ENCODE measurements at places on chromosomes 11 and 22. TPM values are rescaled to one million over a fixed set of nuclear protein-coding genes. Genes with fewer than 3 reads are reported as not detected.

- no peak for DNase-seq
Measured at GRCh38 chr22:33014621-33015020, 43.6 kb downstream of the SYN3 start.

The C11orf86 gene
- not detected for total RNA-seq

- no peak for DNase-seq
Measured at GRCh38 chr11:75350743-75351540, 519 bp downstream of the ARRB1 start.

GRCh38 chr11:118214210-118214914 lies 10.4 kb downstream of the JAML start:
- no peak for DNase-seq

DNA sequence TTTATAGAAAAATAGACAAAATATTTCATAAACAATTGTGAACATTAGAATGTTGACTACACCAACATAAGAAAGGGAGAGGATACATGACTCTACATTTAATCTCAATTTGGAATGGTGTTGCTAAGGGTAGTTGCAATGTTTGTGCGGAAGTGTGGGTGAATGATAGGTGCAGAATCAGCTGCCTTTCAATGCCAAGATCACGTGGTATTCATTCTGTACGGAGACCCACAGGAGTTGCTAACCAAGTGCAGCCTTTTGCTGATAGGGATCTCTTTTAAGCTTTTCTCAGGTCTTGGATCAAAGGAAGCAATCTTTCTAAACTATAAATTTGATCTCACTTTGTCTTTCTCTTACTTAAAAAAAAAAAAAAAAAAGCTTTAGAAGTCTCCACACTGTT lies 29.8 kb upstream of the CTSC start:
- no peak for DNase-seq

- no peak for DNase-seq
Measured at GRCh38 chr22:27637604-27638003, 164.0 kb downstream of the MN1 start.

DNA sequence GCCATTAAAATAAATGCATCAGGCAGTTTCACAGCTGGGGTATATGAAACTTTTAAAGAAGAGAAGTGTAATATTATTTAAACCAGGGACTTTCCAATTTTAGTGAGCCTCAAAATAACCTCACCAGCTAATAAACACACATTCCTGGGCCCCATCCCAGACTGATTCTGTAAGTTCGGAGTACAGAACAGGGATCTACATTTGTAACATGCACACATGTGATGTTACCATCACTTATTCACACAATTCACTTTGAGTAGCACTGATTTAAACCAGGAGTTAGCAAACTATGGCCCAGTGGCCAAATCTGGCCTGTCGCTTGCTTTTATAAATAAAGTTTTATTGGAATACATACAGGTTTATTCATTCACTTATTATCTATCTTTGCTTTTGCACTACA lies 62.0 kb downstream of the STK33 start:
- no peak for DNase-seq

DNA sequence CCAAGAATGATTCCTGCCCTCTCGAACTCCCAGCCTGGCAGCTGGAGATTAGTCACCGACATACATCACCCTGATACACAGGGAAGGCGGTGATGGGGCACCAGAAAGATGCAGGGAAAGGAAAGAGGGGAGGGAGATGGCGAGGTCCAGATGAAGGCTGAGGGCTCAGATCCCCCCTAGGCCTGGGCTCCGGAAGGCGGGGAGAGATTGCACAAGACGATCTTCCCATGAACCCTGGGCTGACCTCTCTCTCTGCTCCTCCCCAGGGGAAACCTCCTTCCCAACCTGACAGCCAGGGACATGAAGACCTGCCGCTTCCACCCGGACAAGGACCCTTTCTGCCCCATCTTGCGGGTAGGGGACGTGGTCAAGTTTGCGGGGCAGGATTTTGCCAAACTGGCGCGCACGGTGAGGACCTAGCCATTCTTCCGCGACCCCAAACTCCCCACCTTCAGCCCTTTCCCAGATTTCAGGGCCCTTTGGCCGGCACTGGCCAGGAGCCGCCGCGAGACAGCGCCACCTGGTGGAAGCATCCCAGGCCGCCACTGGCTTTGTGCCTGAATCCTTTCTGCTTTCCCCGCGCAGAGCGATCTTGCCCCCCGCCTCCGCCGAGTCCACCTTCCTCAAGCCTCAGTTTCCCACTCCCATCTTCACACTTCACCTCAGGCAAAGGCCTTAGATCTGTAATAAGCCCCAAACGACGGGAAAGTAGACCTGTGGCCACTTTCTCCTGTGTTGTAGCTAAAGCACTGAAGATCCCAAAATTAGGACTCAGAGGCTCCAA lies 11.5 kb downstream of the P2RX3 start:
- peak; percentile 67 for DNase-seq

DNA sequence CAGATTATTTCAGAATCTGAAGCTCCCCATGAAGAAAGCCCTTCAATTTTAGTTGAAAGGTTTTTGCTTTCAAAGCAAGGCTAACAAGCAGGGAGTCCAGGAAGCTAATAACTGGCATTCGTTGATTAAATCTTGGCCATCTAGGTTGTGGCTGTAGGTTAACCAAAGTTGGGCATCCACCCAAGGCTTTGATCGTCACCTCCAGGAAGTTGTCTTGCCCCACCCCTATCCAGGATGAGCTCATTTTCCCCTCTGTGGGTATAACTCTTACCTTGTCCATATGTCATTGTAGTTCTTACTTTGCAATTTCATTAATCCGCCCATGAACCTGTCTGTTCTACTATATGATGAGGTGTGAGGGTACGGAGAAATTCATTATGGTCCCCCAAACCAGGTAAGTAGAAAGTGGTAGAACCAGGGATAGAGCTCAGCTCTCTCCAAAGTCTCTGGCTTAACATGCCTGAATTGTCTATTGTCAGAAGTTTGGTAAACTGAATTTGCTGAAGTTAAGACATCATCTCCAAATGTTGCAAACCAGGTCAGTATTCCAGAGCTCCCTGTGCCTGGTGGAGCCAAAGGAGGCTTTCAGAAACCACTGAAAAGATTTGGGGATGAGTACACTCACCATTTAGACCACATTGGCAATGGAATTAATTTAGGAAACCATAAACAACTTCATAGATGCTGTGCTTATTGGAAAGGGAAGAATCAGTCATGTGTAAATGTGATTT lies 97.1 kb downstream of the CD44 start:
- DNase-seq: peak; percentile 40

DNA sequence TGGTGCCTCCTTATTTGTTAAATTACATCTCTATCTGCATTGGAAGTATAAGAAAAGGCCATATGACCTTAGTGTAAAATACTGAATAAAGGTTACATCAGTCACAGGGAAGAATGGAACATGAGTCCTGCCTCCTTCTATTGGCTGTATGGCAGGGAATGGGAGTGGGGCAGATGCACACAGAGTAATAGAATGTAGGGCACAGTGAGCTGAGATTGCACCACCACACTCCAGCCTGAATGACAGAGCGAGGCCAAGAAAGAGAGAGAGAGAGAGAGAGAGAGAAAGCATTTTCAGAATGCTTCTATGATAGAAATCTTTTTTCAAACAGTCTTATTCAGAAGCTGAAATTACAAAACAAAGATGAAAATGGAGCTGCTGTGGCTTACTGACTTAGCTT lies 58.8 kb downstream of the SLN start:
- no peak for DNase-seq

- DNase-seq: no peak
Measured at GRCh38 chr11:116714902-116715301, 57.9 kb downstream of the BUD13 start.

GRCh38 chr11:34084637-34085036 lies 20.8 kb upstream of the NAT10 start:
- no peak for DNase-seq

GRCh38 chr11:71505001-71505400 lies 22.1 kb upstream of the KRTAP5-7 start:
- no peak for DNase-seq

DNA sequence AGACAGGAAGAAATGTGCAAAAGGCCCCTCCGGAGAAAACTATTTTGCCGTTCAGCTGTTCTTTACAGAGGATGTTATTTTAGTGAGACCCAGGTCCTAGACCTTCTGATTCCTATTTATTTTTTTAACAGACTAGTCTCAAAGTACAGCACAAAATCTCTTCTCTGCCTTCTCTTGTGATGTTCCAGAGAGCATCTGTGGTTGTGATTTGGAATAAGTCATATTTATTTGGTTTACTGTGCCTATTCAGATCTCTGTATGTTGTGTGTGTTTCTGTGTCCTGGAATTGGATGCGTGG lies 20.1 kb downstream of the LHFPL7 start:
- no peak for DNase-seq

The PLA2G3 gene
- not detected for total RNA-seq

- DNase-seq: no peak
Measured at GRCh38 chr11:46120346-46121300, 631 bp downstream of the PHF21A start.

DNA sequence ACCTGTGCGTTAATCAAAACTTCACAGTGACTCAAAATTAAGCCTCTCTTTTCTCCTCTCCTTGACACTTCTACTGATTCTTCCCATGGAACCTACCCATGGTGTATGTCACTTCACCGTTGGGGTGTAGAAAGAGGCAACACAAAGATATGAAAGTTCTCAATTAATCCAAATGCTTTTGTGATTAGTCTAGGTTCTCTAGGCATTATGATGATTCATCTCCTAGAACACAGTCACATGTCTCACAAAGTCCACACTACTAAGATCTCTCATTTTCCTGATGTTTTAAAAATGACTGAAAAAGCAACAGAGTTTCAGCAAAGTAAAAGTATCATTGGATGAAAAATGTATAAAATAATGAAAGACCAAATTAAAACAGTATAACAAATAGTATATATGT lies 13.7 kb upstream of the SCGB2A2 start:
- DNase-seq: no peak

- DNase-seq: no peak
Measured at GRCh38 chr11:132028380-132029240, 658.2 kb downstream of the NTM start.

GRCh38 chr11:129917231-129917630 lies 21.9 kb upstream of the NFRKB start:
- no peak for DNase-seq

DNA sequence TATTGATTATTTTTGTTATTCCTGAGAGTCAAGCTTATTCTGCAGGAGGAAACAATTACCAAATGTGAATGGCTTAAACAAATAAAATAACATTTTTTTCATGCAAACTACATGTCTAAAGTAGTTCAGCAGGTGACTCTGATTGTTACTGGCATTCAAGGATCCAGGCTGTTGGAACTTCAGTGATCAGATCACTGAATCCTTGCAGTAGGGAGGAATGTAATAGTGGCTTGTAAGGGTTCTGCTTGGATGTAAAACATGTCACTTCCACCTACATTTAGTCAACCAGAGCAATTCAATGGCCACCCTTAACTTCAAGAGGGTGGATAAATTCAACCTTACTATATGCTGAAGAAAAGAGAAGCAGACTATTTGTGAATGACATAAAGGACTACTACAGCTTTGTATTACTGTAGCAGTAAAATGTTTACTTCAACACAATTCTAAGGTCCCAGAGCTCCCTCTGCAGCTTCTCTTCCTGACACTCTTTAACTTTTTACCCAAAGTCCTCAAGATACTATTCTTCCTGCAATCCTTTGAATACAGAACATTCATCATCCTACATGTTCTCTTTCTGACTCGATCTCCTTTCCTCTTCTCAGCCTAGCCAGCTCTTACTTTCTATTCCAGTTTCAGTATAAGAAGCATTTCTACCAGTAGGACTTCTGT lies 284.0 kb downstream of the LRRC4C start:
- no peak for DNase-seq

GRCh38 chr22:35470903-35471321 lies 69.7 kb upstream of the RASD2 start:
- no peak for DNase-seq

The FLRT1 gene
- total RNA-seq: not detected

DNA sequence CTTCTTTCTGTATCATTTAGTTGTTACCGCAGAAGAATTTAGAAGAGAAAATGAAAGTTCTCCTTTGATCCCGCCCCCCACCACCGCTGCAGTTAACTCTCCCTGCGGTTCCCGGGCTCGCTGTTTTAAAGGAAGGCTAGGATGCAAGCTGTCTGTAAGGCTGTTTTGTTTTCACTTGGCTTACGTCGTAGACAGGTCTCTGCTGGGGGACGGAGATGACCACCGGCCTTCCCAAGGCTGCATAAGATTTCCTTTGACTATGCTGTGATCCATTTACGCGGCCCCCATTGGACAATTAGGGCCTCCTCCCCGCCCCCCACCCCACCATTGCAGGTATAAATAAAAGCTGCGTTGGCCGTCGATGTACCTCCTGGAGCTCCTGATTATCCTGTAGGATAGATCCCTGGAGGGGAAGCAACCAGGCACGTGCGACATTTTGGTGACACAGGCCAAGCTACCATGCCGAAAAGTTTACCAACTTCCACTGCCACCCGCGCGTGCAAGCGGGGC lies 1.4 kb upstream of the CPT1A start:
- DNase-seq: peak; percentile 41

The OR52H1 gene
- not detected for total RNA-seq

The KLHL22 gene
- total RNA-seq: 33.1 TPM

DNA sequence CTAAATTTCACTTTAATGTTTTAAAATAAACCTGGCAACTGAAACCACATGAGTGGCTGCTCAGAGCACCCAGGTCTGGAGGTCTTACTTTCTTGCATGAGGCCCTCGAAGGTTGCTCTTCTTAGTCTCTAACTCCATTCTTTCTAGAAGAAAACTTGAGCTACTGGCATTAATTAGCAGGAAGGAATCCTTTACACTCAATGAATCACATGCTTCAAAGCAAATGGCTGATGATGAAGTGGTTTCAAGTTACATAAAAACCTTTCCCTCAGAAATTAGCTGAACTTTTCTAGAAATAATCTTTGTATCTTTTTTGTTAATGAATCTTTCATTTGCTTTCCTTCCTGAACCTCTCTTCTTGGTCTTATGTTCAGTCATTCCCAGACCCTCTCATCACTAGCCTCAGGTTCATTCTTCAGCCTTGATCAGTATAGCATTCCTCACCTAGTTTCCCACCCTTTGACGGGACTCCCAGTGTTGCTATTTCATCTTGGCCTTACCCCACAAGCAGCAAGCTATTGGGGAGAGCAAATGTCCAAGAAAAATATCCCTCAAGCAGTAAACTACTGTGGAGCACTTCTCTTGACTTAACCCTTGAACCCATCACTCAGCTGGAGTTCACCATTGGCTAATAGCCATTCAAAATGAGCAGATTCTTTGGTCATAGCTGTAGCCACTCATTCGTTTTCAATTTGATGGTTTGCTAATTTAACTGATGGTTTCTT lies 75.1 kb downstream of the INSC start:
- no peak for DNase-seq

GRCh38 chr11:442611-443081 lies 835 bp upstream of the ANO9 start:
- no peak for DNase-seq

Data from T-helper 17 cell (primary cell).